ENCODE measurements at places on chromosomes 12 and 14.

DNA sequence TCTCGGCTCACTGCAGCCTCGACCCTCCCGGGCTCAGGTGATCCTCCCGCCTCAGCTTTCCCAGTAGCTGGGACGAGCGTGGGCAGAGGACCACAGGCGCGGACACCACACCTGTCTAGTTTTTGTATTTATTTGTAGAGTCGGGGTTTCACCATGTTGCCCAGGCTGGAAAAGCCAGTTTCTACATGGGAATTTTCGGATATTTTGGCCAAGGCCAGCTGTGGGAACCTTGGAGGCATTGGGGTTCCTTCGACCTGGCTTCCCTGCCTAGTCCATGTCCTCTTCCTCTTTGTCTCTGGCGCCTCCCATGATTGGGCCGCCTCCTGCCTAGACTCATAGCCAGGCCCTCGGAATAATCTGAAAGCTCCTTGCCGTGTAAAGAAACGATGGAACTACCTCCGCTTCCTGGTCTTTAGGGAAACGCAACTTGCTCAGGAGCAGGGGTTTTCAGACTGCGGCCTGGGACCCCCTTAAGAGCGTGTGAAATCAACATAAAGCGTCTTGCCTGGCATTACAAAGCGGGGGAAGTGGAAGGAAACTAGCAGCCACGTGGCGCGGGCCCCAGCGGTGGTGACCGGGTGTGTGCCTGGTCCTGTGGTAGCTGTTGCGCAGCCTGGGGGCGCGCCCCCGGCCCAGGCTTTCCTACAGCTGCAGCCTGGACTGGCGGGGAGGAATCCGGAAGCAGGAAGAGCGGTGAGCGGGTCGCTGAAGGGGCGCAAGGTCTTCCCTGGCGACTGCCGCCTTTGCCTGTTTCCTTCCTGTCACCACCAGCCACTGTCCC is 1.4 kb upstream of the HSP90AA1 start:
- DNase-seq, result peak; percentile 63

DNA sequence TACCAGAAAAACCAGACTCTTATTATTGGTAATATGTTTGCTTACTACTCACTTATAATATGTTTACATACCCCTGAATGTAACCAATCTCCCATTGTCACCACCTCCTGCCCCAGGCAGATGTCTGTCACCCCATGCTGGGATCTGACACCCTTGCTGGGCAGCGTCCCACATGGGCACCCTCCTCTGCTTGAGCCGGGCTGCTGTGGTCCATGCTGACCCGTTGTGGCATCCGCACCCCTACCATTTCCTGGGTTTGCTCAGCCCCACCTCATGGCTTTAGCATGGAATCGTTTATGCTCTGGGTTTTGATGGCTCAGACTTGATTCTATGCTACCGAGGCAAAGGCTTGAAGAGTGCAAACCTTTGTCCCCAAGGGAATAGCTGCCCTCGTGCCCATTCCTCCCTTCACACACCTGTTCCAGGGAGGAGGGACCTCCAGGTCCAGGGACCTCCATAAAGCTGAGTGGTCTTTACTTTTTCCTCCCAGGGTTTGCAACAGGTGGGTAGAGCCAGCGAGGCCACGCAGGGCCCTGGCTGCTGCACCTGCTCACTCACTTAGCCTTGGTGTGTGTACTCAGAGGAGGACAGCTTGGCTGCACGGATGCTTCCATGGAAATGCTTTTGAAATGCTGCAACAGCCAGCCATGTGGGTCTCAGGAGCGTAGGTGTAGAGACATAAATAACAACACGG is 68.7 kb downstream of the PRMT8 start:
- DNase-seq, result no peak

DNA sequence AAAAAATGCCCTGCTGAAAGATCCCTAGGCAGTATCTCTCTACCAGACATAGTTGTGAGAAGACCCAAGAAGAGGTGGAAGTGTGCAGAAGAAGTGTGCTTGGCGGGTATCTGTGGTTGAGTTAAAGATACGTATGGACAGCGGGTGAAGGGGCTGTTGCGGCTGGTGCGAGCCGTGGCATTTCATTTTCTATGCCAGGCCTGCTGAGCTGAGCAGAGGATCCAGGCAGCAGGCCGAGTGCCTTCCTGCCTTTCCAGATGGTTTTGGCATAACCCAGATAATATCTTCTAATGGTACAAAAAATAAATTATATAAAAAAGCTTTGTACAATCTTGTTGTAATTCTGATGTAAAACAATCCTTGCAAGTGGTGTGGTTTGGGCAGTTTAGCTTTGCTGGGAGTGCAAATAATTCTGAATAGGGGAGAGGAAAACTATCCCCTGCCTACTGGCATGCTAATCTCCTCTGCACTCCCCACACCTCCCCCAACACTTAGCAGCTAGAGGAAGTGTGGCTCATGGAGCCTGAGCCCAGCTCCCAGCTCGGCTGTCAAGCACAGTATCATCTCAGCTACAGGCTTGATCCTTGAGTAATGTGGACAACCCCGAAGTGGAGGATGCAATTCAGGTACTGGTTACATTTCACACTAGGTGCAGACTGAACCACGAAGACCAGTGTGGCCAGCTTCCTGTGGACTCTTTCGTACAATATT is 168.9 kb downstream of the VRK1 start:
- DNase-seq, result no peak

- DNase-seq, result no peak
These were observed 250.2 kb upstream of the GRIP1 start for GRCh38 chr12:66929121-66929520.

GRCh38 chr12:80941916-80942315 is 4.2 kb upstream of the LIN7A start:
- DNase-seq, result no peak
